ENCODE measurements at places on chromosomes 3 and 15.

GRCh38 chr3:21544076-21544462 is 206.9 kb downstream of the ZNF385D start:
- no peak for DNase-seq

DNA sequence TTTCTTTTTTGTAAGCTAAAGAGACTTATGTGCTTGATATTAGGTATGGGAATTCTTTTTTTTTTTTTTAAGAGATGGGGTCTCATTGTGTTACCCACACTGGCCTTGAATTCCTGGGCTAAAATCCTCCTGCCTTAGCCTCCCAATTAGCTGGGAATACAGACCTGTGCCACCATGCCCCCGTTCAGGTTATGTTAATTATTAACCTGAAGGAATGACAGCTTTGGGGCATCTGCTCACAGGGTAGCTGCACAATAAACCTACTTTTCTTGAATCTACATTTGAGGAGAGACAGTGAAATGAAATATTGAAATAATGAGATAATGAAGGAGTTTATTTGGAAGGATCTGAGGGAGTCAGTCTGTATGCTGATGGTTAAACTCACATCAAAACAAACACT is 158.2 kb upstream of the FAM3D start:
- no peak for DNase-seq

DNA sequence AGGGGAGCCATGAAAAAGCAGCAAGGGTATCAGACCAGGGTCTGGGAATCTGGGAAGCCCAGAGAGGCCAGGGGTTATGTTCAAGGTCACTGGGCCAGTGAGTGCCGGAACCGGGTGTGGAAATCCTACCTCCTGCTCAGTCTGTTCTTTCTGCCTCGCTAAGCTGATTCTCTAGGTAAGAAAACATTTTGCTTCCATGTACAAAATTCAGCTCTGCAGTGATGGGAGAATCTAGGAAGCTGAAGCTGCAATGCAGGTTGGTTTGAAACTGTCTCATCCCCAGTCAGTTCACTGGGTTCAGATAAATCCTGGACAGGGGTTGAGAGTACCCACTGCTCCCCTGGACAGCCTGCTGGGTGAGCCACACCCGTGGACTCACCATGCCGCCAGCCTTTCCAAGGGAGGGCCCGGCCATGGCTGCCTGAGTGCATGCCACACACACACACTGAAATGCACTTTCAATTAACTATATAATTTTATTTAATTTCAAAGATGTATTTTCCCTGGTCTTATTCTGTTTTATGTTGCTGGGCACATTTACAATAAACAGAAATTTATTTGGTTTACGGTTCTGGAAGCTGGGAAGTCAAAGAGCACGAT is 108.4 kb downstream of the CORO2B start:
- DNase-seq = no peak

GRCh38 chr15:89695198-89695597 is 4.6 kb downstream of the WDR93 start:
- DNase-seq = no peak

DNA sequence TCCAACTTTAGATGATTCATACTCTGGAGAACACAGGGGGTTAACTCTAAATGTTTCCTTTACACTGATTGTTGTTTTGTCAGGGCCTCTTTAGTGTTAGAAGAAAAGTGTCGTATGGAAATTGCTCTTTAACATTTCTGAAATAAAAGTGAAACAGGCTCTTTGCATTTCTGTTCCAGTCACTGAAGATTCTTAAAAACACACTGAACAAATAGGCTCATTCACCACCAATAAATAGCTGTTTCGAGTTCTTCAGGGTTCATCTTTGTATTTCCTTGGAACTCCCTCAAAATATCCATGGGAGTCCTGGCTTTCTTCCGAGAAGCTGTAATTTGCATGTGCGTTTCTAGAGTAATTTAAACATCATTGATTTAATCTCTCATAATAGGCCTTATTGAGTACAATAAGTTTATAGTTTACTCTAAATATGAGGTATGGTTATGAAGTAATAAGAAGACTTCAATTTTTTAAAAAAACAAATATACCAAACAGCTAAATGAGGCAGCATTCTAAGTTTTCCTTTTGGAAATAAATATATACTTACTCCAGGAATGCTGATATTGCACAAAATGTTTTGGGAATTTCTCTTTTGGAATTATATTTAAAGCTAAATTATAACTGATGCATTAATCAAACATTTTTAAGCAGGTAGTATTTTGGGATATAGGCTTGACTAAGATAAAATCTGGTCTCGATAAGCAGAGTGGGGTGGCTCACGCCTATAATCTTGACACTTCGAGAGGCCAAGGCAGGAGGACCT is 327.4 kb downstream of the EPHA3 start:
- DNase-seq = peak; percentile 31

- DNase-seq = no peak
Observed at GRCh38 chr3:129549006-129549800, 6.2 kb downstream of the H1-8 start.

GRCh38 chr15:98546329-98546728 is 102.0 kb upstream of the IGF1R start:
- DNase-seq = no peak

Measured in globus pallidus (tissue), 1 donor.